ENCODE measurements at places on chromosomes 12 and 14. TPM values are rescaled to one million over a fixed set of nuclear protein-coding genes. Genes with fewer than 3 reads are reported as not detected.

DNA sequence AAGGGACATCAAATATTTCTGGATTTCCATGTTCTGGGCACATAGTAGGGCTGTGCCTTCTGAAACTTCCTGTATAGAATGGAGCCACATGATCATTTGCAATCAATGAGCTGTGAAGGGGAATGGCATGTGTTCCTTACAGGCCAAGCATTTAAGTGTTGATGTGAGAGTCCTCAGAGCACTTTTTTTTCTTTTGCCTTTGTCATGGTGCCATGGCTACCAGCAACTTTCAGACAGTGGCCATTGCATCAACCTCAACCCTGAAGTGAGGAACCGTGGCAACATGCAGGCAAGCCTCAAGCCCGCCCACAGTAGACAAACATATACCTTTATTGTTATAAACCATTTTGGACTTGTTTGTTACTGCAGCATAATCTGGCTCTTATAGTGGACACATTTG is 948.1 kb downstream of the NRXN3 start:
- H3K36me3 ChIP-seq, result no peaks in the 10 kb centered on the region
- H3K27me3 ChIP-seq, result no peaks in the 10 kb centered on the region
- DNase-seq, result no peak
- no peak overlapping the region for H3K4me3 ChIP-seq
- H3K4me1 ChIP-seq, result no peaks in the 10 kb centered on the region

Gene AQP5
- not detected for total RNA-seq

GRCh38 chr14:54472315-54472714 is 16.5 kb downstream of the GMFB start:
- H3K27ac ChIP-seq, result no peak overlapping the region
- DNase-seq, result no peak
- H3K4me1 ChIP-seq, result peaks cover 10% of the 10 kb centered on the region
- no peaks in the 10 kb centered on the region for H3K36me3 ChIP-seq

Gene BMAL2
- total RNA-seq, result 3.0 TPM

DNA sequence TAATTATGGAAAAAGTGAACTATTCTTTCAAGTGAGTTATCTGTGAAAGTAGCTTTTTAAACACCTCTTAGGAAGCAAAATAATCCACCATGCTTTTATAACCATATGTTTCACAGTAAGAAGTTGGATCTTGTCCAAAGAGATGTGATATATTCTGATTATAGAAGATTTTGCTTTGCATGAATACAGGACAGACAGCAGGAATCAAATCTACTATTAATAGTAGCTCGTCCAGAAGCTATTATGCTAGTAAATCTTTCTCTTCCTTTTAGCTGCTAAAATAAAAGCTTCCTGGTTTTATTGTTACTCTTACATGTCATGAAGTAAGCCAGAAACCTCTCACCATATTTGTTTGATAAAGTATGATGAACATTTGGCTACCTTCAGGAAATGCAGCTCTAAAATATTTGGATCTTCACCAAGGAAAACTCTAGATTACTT is 257.0 kb downstream of the IPO8 start:
- no peak overlapping the region for H3K27ac ChIP-seq
- DNase-seq, result no peak
- H3K4me3 ChIP-seq, result no peak overlapping the region
- H3K4me1 ChIP-seq, result no peaks in the 10 kb centered on the region
- no peaks in the 10 kb centered on the region for H3K36me3 ChIP-seq

Gene MIPOL1
- total RNA-seq, result 16.9 TPM

GRCh38 chr14:64623554-64624165 is 73.9 kb downstream of the PPP1R36 start:
- no peaks in the 10 kb centered on the region for H3K36me3 ChIP-seq
- no peak for DNase-seq
- no peak overlapping the region for H3K4me3 ChIP-seq
- H3K27ac ChIP-seq, result no peak overlapping the region
- H3K27me3 ChIP-seq, result no peaks in the 10 kb centered on the region

Gene TMED10
- total RNA-seq, result 172 TPM
